Hypothalamus (tissue), 51 donors: ENCODE measurements at places on chromosomes 4 and X.

DNA sequence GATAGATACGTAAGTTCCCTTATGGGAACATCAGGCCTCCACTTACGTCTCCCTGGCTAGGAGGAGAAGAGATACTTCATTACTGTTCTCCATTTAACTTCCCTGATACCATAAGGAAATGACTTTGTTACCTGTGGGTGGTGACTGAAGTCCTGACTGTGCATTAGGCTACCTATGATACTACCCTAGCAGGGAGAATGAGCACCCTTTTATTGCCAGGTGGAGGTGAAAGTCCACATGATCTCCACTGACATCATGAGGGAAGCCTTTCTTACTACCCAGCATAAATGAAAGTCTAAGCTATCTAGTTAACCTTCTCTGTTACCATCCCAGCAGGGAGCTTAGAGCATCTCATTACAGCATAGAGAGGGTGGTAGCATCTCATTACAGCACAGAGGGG lies 24.4 kb upstream of the LAMTOR3 start:
- no peak for DNase-seq

DNA sequence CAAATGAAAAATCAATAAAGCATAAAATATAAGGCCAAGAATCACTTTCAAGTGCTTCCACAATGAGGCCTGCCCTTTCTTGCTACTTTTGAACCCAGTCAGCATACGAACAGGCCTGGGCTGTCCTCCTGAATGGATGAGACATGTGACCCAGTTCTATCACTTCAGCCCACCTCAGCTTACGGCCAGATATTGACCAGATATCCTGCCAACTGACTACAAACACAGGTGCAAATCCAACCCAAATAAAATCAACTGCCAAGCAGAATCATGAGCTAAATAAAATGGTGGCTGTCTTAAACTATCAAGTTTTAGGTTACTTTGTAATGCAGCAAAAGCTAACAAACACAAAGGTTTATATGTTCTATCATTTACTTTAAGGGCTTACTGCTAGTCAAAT lies 53.7 kb downstream of the PDS5A start:
- no peak for DNase-seq

GRCh38 chrX:152428596-152428995 lies 22.5 kb downstream of the GABRA3 start:
- DNase-seq, result no peak

- DNase-seq, result no peak
Measured at GRCh38 chr4:70706516-70706915, 15.2 kb upstream of the RUFY3 start.

GRCh38 chr4:38069271-38069760 lies 109.1 kb downstream of the PTTG2 start:
- no peak for DNase-seq

DNA sequence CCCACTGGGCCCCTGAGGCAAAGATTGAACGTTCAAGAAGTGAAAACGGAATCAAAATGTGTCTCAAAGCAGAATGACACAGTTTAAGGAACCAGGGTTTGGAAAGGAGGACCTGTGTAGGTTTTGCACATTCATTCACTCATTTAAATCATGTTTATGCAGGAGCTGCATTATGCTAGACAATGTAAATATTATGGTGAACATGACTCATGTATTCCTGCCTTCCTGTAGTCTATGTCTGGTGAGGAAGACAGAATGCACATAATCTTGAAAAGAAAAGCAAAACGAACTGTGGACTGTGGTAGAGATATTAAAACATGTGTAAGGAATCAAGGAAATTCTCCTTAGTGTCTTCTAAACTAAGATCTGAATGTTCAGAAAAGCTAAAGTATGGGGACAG lies 311.8 kb upstream of the SMIM31 start:
- DNase-seq, result no peak

DNA sequence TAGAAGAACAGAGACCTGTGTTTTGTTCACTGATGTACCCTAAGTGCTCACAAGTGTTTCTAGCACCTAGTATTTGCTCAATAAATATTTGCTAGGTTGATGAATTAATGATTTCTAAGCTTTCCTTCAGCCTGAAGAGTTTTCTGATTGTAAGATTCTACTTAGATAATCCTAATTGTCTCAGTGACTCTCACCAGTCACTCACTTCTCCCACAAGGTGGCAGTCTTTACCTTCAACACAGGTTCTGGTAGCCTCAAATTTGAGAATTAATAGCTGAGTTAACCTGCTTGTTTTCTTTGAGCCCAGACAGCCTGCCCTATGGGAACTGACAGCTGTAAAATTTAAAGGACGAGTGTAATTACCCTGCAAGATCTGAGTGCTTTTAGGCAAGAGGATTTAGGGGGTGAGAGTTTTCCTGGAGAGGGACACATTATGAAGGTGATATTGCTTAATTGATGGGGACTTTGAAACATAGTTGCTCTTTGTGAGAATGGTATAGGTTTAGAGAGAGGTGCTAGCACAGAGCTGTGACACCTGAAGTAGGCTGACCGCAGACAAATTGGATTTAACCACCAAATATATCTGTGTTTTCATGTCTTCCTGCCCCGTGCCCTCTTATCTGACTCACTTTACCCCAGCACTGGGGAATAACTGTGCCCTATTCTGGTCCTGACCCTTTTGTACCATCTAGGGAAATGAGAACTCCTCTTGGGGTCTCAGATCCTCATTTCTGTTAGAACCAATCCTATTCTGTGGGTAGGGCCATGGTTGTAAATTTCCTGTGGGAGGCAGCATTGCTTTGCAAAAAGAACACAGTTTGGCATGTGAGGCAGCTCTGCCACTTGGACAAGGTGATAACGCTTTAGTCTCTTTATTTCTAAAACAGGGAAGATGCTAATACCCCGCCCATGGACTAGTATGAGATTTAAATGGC lies 27.7 kb downstream of the CD38 start:
- no peak for DNase-seq

DNA sequence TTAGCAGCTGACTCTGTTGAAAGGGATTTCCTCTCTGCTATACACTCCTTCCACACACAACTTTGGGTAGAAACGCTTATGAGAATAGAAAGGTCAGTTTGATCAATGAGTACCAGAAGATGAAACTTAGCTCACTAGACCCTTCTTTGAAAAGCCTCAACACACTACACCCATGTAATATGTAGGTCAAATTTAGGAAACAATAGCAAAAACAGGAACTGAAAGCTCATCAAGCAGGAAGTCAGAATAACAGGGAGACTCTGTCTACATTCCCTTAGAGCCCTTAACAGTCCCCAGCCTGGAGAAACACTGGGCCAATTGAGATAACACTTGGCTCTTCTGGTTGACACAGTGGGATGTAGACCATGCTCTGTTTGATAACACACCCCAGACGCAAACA lies 30.7 kb downstream of the SRPX2 start:
- no peak for DNase-seq

GRCh38 chrX:40012039-40012867 lies 85.5 kb downstream of the BCOR start:
- no peak for DNase-seq

GRCh38 chr4:3303923-3304710 lies 11.3 kb downstream of the RGS12 start:
- DNase-seq, result no peak

- DNase-seq, result no peak
Measured at GRCh38 chr4:38075370-38076152, 115.4 kb downstream of the PTTG2 start.

- DNase-seq, result no peak
Measured at GRCh38 chrX:98338544-98338943, 1454.8 kb downstream of the RPA4 start.

DNA sequence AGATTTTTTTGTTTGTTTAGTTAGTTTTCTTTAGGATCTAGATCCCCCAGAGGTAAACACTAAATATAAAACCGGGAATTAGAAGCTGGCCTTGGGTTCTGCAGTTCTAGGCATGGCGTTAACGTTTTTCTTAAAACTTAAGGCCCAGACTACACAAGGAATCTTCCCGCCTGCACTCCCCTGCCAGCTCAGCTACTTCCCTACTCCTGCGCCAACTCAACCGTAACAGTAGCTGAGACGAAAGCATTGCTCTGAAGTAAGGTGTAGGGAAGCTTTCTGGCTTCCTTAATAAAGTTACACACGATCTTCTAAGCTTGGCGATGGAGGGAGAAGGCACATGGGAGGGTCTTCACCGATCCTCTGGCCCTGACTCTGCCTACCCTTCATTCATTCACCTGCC lies 37.1 kb downstream of the CPE start:
- no peak for DNase-seq

DNA sequence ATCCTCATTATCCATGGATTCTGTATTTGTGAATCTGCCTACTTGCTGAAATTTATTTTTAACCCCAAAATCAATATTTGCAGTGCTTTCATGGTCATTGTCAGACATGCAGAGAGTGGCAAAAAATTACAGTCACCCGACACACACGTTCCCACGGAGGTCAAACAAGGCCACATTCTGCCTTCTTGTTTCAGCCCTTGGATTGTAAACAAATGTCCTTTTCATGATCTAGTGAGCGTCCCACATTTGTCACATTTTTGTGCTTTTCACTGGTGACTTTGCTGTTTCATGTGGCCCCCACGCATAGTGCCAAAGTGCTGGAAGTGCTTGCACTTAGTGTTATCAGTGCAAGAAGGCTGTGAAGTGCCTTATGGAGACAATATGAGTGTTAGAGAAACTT lies 45.0 kb downstream of the SOD3 start:
- no peak for DNase-seq

DNA sequence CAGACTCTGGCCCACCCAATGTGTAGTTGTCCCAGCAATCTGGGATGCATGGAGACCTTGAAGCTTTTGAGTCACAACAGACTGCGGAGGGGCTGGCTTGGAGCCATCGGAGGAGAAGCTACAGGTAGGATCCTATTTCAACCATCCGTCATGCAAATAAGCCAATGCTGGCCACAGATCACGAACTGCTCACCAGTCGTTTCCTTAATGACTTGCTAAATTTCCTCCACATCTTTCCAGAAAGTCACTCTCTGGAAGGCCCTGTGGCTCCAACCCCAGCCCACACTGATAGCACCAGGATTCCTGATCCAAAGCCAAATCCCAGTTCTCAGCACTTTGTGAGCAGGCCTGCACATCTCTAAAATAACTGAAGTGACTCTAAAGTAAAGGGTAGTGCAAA lies 321.3 kb downstream of the RAB28 start:
- DNase-seq, result no peak

- DNase-seq, result no peak
Measured at GRCh38 chr4:100907465-100908454, 389.9 kb upstream of the EMCN start.

DNA sequence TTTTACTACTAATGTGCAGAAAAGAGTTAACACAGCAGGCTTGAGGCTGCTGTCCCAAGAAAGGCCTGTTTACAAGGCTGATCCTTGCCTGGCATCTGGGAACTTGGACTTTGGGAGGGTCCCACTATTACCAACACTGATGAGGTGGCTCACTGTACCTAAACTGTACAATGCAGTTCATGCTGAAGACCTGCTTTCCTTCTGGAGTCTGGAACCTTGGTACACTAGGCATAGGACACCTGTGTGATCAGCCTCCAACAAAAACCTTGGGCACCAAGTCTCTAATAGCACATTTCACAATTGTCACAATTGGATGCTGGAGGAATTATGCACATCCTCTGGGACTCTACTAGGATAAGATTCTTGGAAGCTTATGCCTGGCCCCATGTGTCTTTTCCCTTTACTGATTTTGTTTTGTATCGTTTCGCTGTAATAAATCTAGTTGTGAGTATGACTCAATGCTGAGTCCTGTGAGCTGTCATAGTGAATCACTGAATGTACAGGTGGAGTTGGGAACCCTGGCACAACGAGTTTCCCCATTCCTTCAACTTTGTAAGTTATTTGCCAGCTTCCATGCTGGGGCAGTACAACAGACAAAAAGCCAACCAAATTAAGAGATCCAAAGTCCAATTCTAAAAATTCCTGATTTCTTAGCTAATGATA lies 45.9 kb downstream of the TEC start:
- no peak for DNase-seq

- no peak for DNase-seq
Measured at GRCh38 chr4:73593631-73594241, 26.5 kb downstream of the RASSF6 start.

- no peak for DNase-seq
Measured at GRCh38 chrX:46311581-46312120, 233.6 kb downstream of the ZNF674 start.

GRCh38 chr4:125225806-125226205 lies 88.9 kb upstream of the FAT4 start:
- DNase-seq, result no peak

- DNase-seq, result no peak
Measured at GRCh38 chr4:92477298-92477697, 173.5 kb downstream of the GRID2 start.

DNA sequence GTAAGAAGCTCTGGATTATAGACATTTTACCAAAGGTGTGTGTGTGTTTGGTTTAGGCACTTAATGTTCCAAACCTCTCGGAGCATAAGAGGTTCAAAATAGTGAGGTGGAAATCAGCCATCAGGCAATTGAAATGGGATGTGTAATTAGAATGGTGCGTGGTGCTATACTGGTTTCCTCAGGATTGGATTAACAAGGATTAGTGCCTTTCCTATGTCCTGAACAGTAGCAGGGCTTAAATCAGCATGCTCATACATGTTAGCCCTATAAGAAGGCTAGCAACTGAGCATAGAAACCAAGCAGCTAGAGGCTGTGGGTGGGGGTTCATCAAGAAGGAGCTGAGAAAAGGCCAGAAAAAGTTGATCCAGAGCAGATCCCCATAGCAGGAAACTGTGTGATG lies 256.8 kb upstream of the CXXC4 start:
- no peak for DNase-seq

GRCh38 chr4:152038238-152038637 lies 277.4 kb upstream of the GATB start:
- no peak for DNase-seq

DNA sequence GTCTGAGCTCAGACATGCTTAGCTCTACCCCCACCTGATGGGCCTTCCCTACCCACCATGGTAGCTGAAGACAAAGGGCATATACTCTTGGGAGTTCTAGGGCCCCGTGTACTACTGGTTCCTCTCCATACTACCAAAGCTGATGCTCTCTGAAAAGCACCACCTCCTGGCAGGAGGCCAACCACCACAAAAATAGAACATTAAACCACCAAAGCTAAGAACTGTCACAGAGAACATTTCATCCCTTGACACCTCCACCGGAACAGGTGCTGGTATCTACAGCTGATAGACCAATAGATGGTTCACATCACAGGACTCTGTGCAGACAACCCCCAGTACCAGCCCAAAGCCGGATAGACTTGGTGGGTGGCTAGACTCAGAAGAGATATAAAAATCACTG lies 13.4 kb downstream of the EDA2R start:
- no peak for DNase-seq

DNA sequence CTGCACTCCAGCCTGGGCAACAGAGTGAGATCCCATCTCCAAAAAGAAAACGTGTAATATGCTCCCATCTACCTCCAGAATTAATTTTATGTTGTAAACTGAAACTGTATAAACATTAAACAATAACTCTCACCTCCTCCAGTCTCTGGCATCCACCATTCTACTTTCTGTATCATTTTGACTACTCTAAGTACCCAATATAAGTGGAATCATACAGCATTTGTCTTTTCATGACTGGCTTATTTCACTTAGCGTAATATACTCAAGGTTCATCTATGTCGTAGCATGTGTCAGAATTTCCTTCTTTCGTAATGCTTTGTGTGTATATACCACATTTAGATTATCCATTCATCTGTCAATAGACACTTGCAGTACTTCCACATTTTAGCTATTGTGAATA lies 20.6 kb downstream of the F8 start:
- DNase-seq, result no peak
